ENCODE measurements at places on chromosomes 3 and 15.

- DNase-seq: no peak
These were observed 429.2 kb downstream of the OTOL1 start for GRCh38 chr3:161925749-161926360.

DNA sequence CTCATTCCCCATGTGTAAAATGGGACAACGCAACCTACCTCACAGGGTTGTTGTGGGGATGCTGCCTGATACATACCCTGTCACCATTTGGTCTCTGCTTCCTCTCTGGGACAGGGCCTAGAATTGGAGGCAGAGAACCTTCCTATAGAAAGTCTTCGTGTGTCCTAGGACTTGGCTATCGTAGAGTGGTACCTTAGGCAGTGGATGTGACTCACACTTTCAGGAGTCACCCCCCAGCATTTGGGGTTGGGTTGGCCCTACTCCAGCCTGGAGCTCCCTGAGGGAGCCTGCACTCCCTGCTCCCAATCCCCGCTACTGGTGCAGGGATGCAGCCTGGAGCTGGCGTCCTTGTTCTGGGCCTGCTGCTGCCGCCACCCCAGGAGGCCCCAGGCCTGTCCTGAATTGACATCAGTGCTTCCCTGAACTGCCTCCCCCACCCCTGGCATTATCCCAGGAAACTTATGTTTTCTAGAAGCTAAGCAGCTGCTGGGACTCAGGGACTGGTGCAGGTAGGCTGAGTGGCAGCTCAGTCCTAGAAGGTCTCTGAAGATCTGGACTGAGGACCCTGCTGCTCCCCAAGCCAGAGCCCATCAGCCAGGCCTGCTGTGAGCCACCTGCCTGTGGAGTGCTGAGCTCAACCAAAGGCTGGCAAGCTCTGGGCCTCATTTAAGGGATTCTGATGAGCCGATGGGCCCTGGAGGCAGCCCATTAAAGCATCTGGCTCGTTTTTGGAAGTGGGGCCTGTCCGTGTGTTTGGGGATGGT is 9.9 kb downstream of the C15orf39 start:
- no peak for DNase-seq

DNA sequence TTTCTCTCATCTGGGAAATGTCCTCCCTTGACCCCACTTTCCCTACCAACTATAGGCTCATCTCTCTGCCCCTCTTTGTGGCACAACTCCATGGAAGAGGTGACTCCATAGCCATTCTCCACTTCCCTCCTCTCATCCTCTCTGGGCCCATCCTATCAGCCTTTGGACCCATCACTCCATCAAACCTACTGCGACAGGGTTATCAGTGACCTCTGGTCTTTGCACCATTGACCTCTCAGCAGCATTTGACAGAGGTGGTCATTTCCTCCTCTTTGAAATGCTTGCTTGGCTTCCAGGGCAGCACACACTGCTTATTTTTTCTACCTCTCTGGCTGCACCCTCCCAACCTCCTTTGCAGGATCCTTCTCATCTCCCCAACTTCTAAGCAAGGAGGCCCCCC is 113.1 kb upstream of the SLC25A36 start:
- no peak for DNase-seq

DNA sequence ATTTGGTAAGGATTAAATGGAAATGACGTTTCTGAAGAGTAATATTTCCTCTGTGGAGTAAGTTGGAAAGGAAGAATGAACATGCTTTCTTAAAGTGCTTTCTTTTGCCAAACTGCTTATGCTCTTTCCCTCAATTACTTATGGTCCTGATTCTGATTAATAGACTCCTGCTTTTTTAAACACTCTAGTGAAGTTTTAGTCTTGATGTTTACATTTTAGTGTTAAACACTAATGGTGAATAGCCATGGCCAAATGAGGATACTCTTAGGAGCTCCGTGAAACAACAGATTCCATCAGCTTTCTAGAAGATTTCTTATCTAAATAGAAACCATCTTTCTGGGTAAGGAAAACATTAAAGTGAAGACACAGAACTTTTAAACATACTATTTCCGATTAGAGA is 117.6 kb downstream of the P3H2 start:
- DNase-seq: no peak

DNA sequence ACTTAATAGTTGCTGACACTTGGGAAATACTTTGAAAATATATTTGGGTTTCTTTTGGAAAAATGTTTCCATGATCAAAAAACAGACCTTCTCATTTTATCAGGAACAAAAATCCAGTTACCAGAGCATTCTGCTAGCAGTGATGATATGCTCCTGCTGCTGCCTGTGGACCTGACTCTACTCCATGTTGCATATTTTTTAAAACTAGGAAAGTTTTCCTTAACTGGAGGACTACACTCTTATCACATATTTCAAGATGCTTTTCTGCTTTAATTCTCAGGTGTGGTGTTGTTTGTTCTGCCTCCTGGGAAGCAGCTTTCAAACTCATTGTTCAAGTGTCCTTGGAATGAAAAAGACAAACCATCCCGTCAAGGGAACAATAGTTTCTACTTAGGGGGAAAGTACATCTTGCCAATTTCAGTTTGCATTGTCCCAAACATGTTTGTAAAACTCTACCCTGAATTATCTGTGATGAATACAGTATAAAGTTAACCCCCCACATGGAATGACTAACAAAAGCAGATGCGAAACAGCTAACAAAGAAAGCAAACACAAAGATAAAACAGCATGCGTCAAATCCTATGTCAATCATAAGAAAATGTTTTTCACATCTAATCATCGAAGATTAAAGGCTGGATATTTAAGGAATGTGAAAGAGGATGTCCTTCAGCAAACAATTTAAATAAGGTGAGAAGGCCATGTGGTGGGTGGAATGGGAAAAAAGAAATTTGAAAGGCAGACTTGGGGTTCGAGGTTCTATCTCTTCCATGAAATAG is 40.1 kb upstream of the PSMD6 start:
- DNase-seq: no peak

DNA sequence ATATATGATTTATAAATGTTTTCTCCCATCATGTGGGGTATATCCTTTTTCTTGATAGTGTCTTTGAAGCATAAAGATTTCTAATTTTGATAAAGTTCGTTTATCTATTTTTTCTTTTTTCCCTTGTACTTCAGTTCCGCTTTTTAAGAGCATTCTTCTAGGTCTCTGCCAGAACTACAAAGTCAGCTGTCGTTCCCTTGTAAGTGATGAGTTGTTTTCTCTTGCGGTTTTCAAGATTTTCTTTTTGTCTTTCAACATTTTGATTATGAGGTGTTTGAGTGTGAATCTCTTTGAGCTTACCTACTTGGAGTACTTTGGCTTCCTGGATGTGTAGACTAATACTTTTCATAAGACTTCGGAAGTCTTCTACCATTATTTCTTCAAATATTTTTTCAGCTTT is 9.3 kb upstream of the PRICKLE2 start:
- DNase-seq: no peak

- DNase-seq: no peak
These were observed 8.6 kb downstream of the IRAK2 start for GRCh38 chr3:10173095-10173925.

DNA sequence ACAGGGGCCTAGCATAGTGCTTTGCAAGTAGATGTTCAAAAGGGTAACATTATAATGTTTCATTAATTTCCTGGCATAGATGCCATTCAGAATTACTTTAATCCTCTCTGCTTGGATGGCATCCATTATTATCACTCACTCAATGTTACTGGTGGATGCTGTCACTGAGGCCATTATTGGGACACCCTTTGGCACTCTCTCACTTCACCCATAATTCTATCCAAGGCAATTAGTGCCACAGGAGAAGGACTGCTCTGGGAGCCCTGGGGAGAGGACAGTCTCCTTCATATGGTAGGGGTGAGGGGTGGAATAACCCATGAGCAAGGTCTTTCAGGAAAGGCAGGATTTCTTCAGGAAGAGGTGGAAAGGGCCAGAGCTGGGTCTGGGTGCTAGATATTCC is 28.7 kb upstream of the SLC28A1 start:
- no peak for DNase-seq

DNA sequence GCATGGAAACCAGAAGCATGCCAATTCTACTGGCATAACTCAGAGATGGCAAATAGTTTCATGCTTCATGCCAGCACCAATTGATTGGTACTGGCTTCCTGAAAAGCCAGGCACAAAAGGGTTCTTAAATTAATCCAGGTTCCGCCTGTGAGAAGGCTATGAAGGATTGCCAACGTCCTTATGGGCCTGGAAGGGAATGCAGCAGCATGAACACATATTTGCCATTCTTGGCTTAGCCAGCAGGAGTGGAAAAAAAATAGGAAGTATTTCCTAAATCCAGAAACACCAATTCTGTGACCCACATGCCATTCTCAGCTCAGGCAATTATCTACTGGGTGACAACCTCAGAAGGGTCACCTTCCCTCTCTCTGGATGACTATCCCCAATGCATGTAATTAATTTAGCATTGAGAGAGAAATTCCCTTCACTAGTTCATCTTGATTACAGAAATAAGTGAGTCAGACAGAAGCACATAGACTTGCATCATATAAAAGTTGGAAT is 36.0 kb downstream of the ADAMTS9 start:
- no peak for DNase-seq

DNA sequence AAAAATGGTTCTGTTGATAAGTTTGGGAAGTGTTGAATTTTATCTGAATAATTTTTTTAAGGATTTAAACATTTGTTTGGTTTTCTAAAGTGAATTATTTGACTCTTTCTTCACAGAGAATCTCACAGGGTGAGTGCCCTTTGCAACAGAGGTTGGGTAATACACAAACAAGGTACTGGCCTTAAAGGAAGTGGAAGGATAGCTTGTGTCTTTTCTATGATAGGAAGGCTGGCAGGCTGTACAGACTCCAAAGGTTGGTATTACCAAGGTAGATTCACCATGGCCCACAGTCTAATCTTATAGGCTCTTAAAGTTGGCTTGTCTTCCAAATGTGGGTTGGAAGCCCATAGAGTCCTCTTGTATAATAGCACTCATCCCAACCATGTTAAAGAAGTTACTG is 311.5 kb downstream of the SV2B start:
- no peak for DNase-seq

DNA sequence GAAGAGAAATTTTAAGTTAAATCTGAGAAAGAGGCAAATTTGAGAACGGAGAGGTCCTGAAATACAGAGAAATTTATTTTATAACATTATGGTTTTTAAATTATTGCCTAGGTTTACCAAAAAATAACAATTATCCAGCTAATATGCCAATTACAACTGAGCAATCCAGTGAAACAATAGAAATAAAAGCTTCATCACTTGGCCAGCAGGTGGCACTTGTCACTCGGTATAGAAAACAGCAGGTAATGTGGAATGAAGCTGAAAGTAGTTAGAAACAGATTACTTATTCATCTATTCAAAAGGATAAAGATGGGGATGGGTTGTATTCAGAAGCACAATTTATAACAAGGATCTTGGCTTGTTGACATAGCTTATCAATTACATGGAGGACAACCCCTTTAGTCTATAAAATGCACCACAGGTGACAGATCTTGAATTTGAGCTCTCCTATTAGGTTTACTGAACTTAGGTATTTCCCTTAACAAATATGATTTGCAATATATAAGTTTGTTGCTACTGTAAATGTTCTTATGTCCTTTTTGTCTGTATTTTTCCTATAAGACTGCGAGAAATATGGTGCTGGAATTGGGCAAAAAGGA is 70.1 kb upstream of the GUCA1C start:
- peak; percentile 25 for DNase-seq

- DNase-seq: peak; percentile 48
These were observed 23.4 kb upstream of the MAP4 start for GRCh38 chr3:48039487-48040190.

DNA sequence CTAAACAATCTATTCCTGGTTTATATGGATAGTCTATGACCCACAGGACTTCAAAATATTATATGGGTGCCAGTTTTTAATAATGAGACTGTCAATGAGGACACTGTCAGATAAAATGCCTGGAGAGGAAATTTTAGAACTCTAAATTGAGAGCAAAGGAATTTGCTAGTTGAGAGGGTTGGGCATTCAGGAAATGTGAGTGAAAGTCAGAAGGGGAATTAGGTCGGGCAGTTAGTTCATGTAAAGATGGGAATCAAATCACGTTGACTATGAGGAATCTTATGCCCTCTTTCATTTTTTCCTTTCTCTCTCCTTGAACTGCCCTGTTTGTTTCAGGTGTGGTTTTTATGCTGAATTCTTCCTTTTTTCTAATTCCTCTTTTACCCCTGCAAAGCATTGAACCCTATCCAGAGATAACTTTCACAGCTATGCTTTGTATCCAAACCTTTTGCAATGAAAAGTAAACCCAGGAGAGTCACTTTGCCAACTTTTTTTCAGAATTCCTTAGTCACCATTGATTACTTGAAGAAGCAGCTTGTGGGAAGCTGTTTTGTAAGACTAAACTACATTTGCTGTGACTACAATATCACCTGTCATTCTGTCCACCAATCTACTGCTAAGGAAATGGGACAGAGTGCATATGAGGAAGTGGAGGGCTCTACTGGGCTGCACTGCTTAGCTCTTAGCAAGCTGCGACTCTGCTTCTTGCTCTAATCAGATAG is 27.8 kb downstream of the CHP1 start:
- no peak for DNase-seq

DNA sequence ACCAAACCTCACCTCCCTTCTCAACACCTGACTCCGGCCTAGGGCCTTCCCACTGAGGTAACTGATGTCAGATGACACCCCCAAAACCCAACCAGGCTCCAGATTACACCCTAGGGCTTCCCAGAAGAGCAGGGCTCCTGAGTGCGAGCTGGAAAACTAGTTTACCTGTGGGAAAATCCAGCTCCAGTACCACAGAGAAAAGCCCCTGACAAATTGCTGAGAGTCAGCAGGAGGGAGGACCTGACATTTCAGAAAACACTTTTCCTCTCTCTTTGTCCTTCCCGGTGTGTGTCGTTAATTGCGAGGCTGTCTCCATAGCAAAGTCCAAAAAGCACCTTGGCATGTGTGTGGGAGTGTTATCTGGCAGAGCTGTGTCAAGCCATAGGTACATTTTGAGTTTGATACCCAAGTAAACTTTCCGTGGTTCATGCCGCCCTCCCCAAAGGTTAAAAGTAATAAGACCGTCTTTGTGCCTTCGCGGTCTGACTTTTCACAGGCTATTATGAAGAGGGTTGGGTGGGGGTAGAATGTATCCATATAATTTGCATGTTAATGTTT is 79.8 kb upstream of the FNDC3B start:
- DNase-seq: no peak

DNA sequence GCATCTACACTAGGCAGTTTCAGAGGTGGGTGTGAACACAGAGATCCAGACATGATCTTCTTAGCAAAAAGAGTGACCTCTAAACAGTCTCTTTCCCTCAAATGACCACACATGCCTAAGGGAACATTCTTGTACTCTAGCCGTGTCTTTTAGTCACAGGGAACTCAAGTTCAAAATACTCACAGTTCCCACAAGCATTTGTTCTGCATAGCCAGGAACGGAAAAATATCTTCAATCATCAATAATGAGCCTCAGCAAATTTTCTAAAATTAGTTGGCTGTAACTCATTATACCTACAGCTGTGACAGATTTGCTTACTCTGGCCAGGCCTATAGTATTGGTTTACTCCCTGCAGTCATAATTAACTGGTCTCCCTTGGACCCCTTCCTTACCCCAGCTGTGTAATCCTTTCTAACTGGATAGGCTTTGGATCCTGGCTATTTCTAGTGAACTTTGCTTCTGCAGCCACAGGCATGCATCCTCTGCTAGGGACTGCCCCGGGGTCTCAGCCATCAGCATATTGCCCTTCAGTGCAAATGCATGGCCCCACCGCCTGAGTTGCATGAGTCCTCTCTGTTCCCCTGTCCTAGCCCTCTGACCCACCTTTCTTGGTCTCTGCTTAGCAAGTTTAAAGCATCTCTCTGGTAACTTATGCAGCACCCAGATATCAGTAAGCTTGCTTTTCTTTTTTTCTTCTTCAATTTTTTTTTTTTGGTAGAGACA is 56.0 kb upstream of the HACD2 start:
- no peak for DNase-seq

GRCh38 chr3:116444115-116444747 is 1.1 kb downstream of the LSAMP start:
- DNase-seq: no peak

Data from foreskin keratinocyte (primary cell).